Colonic mucosa (tissue), 4 donors: ENCODE measurements at places on chromosomes 2 and 18. TPM values are rescaled to one million over a fixed set of nuclear protein-coding genes. Genes with fewer than 3 reads are reported as not detected.

Gene NTSR2
- not detected for total RNA-seq

Gene FAM237A
- total RNA-seq, result not detected

Gene GRHL1
- 1.9 TPM for total RNA-seq

Gene CENPA
- total RNA-seq, result 22.7 TPM

Gene MC2R
- total RNA-seq, result not detected

Gene TSPYL6
- total RNA-seq, result not detected

Gene RBM44
- total RNA-seq, result 0.35 TPM

Gene RFX8
- not detected for total RNA-seq

Gene MAPK4
- 1.8 TPM for total RNA-seq

Gene SSB
- total RNA-seq, result 49.5 TPM

Gene EPAS1
- 116 TPM for total RNA-seq

Gene MAP3K19
- total RNA-seq, result not detected

Gene FNDC4
- total RNA-seq, result 1.1 TPM

Gene FZD7
- 2.3 TPM for total RNA-seq

Gene LDLRAD4
- total RNA-seq, result 11.7 TPM

Gene CDCA7
- total RNA-seq, result 75.8 TPM

Gene GALNT3
- total RNA-seq, result 86.2 TPM

Gene MARCHF4
- 0.44 TPM for total RNA-seq

Gene ANO7
- 55.0 TPM for total RNA-seq

Gene LYG1
- total RNA-seq, result 0.96 TPM

Gene OSR1
- total RNA-seq, result 2.4 TPM

Gene SERPINB10
- total RNA-seq, result not detected

Gene GPR155
- total RNA-seq, result 1.3 TPM

Gene VSNL1
- total RNA-seq, result 8.1 TPM

Gene ESPNL
- total RNA-seq, result 0.08 TPM

Gene IL1B
- total RNA-seq, result 5.7 TPM

Gene PSMA8
- total RNA-seq, result not detected

Gene TLK1
- 69.5 TPM for total RNA-seq

Gene PLEK
- total RNA-seq, result 5.1 TPM

Gene LHCGR
- not detected for total RNA-seq

Gene DAPL1
- not detected for total RNA-seq

Gene ARHGAP28
- 2.9 TPM for total RNA-seq

Gene ASTL
- 0.82 TPM for total RNA-seq

Gene SLC14A1
- total RNA-seq, result 0.52 TPM

Gene DLX2
- not detected for total RNA-seq

Gene SPATA3
- not detected for total RNA-seq

Gene RBM45
- 12.1 TPM for total RNA-seq

Gene TCF23
- total RNA-seq, result 0.05 TPM

Gene ASIC4
- total RNA-seq, result not detected
